ENCODE measurements at places on chromosomes 2 and 18. TPM values are rescaled to one million over a fixed set of nuclear protein-coding genes. Genes with fewer than 3 reads are reported as not detected.

- DNase-seq, result no peak
These were observed 194.9 kb downstream of the LRATD1 start for GRCh38 chr2:14827226-14828023.

CAPN14 gene
- 0.26 TPM for total RNA-seq

DNA sequence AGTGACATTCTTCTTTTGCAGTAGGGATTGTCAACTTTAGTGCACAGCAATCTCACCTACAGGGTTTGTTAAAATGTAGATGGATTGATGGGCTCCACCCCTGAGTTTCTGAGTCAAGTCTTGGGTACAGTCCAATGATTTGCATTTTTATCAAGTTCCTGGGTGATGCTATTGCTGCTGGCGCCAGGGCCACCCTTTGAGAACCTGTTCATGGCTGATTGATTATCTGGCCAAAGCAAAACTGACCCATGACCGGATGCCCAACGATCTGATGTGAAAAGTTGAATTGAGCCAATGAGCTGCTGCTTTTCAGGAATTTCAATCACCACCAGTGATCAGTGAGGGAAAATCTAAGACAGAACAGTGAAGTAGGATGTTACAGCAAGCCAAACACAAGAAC lies 675.3 kb downstream of the TMEM182 start:
- no peak for DNase-seq

DNA sequence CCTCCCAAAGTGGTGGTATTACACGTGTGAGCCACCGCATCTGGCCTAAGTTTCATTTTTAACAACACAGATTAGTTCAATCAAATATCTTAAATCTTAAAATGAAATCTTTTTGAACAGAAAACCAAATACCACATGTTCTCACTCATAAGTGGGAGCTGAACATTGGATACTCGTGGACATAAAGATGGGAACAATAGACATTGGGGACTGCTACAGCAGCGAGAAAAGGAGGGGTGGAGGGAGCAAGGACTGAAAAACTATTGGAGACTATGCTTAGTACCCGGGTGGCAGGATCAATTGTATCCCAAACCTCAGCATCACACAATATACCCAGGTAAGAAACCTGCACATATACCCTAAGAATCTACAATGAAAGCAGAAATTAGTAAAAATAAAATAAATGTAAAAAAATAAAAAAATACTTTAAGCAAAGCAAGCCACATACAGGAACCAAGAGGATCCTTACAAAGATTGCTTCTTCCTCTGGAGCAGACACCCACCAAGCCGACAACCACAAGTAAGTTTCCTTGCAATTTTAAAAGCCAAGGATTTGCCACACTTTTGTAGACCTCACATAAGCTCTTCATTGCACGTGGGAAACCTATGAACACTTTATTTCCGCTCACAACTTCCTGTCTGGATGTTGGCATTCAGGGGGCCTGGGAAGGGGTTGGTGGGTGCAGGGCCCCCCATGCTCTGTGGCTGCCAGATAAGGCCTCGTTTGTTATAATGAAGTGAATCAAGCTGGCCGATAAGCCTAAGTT lies 147.9 kb downstream of the MYCN start:
- no peak for DNase-seq

DNA sequence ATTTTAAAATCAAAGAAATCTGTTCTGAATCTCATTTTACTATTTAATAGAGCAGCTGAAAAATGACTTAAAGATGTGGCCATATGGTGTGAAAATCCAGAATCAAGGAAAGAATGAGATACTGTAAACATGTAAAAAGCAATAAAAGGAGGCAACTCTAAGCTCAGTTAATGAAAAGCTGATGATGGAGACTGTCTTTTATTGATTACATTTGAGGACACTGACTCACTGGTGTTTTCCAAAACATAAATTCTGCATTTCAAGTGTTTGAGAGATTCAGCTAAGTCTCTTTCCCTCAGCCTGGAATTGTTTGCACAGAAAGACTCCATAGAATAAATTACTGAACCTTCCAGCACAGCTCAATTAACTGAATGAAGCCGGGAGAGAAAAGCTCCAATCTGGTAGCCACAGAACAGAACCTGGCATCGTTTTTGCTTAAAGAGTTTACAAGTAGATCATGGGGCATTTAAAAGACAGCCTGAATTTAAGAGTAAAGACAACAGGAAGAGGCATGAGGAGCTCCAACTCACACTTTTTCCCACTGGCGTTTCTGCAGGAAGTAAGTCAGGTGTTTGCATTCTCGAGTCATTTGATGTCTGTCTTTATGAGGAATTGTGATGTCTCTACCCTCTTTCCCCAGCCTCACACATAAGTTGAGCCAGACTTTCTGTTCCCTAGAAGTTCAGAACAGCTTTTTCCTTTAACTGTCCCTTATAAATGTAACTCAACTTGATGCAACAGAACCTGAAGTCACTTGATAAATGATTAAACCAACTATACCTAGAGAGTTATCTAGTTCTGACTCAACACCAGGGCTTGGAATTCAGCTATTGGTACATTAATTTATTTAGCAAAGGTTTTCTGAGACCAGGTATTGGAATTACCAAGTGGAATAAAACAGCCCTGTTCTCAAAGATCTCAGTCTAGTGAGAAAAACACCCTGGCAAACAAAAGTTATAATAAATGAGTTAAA lies 53.3 kb downstream of the FTCDNL1 start:
- DNase-seq, result no peak
